CD4-positive, alpha-beta T cell (primary cell): ENCODE measurements at places on chromosomes 11 and 22. TPM values are rescaled to one million over a fixed set of nuclear protein-coding genes. Genes with fewer than 3 reads are reported as not detected.

ST14 gene
- total RNA-seq, result 0.25 TPM

OR51Q1 gene
- total RNA-seq, result not detected

LRRC74B gene
- total RNA-seq, result not detected

RBM14 gene
- 250 TPM for total RNA-seq

GRCh38 chr11:88704485-88704884 is 361.3 kb downstream of the GRM5 start:
- no peak for DNase-seq

- no peak for DNase-seq
These were observed 161.9 kb downstream of the INSC start for GRCh38 chr11:15276621-15277020.

GRCh38 chr11:131302836-131303235 is 67.6 kb upstream of the NTM start:
- no peak for DNase-seq

- no peak for DNase-seq
These were observed 67.4 kb upstream of the B3GAT1 start for GRCh38 chr11:134479206-134480135.

DNA sequence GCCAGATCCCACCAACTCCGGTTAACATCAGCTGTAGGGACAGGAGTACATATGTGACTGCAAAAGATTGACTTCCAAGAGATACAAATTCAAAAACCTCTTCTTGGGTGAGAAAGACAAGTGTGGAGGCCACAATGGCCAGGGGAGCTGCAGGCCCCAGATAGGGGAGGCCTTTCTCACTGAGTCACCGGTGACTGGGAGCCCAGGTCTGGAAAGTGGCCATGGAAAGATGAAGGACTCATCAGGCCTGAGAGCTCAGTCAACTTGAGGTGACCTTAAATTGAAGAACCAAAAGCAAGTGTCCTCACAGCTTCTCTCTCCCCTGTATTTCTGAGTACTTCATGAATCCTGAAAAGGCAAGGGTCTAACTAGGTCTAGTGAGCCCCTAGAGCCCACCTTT is 90.4 kb upstream of the CLPB start:
- DNase-seq, result no peak

- DNase-seq, result peak; percentile 67
These were observed 913 bp downstream of the ZNHIT2 start for GRCh38 chr11:65116370-65117205.

- no peak for DNase-seq
These were observed 21.8 kb upstream of the TP53AIP1 start for GRCh38 chr11:128964463-128964930.
